ENCODE measurements at places on chromosomes 2 and 18.
A peak's percentile ranks its signal among the peaks of the same experiment; 100 is the strongest.

DNA sequence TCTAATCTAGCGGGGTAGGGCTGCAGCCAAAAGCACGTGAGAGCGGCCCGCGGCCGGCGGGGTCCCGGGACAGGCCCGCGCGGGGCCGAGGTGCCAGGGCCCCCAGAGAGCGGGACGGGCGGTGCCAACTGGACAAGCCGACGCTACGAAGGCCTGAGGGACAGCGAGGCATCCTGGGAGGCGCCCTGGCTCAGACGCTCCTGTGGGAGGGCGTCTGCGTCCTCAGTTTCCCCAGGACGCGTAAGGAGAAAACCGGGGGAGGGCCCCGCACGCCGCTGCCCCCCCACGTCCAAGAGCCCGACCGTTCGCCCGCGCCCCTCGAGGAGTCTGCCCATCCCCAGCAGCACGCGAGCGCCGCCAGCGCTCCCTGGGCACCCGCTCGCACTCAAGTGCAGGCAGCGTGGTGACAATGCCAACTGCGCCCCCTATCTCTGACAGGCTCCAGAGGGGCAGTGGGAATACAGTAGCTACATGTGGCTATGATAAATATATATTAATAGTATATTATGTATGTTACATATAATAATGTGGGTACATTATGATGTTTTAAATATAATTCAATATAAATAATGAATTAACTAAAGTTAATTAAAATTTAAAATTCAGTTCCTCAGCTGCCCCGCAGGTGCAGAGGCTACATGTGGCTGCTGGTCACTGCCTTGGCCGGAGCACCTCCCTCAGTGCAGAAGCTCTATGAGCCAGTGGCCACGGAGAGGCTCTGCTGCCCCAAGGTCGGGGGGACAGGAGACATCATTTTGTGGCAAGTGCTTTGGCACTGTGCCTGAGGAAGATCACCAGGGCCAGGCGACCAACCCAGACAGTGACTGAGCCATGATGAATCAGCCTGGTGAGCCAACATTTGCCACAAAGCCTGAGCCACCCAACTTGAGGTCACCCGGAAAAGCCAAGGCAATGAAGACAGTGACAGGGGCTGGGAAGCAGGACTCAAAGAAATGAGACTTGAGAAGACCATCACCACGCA is 5.5 kb upstream of the SFT2D3 start:
- peak; percentile 63 for DNase-seq

DNA sequence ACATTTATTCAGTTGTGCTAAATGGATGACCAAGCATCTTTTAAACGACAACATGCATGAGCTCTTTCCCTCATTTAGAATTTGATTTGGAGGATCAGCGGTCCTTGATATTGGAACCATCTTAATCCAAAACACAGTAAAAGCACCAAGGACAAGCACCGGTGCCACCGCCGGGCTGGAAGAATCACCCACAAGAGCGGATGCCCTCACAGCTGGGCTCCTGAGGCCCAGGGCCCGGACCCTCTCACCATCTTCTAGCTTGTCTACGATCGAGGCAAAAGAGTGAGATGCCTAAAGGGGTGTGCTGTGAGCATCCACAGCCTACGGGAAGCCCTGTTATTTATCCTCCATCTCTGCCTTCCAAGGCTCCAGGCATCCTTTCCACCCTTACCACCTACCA is 129.5 kb downstream of the ZNF516 start:
- DNase-seq, result no peak

GRCh38 chr2:29527947-29528346 is 393.4 kb downstream of the ALK start:
- DNase-seq, result no peak

GRCh38 chr2:24986372-24986771 is 14.6 kb upstream of the DNAJC27 start:
- no peak for DNase-seq

- no peak for DNase-seq
These were observed 140.8 kb downstream of the DDX1 start for GRCh38 chr2:15732341-15733077.

DNA sequence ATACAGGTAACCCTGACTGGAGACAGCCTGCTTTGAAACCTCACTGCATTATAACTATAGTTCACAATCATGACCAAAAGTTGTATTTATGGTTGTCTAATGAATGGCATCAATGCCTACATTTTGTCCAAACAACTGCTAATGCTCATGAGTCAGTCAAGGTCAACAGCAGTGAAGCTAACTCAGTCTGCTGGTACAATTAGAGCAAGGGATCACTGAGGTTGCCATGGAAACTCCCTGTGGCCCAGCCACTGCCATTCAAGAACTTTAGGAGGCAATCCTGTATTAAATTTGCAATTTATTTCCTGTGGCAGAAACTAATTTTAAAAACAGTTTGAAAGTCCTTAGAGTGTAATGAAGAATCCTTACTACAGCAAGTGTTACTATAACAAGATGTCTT is 185.1 kb upstream of the SMAD7 start:
- peak; percentile 69 for DNase-seq

GRCh38 chr2:108377815-108378630 is at the start of gene SULT1C4:
SULT1C4 (plus strand) TSS chr2:108377954; CDS start chr2:108378338, 384 bp downstream.
- DNase-seq, result no peak

- DNase-seq, result no peak
These were observed 333.2 kb downstream of the SOX11 start for GRCh38 chr2:6025391-6025790.

- DNase-seq, result no peak
These were observed 124.2 kb downstream of the LPIN1 start for GRCh38 chr2:11870584-11870983.

GRCh38 chr18:55768255-55768654 is 180.3 kb upstream of the TCF4 start:
- peak; percentile 68 for DNase-seq

- no peak for DNase-seq
These were observed 34.2 kb downstream of the TMEM131 start for GRCh38 chr2:97961534-97961933.

DNA sequence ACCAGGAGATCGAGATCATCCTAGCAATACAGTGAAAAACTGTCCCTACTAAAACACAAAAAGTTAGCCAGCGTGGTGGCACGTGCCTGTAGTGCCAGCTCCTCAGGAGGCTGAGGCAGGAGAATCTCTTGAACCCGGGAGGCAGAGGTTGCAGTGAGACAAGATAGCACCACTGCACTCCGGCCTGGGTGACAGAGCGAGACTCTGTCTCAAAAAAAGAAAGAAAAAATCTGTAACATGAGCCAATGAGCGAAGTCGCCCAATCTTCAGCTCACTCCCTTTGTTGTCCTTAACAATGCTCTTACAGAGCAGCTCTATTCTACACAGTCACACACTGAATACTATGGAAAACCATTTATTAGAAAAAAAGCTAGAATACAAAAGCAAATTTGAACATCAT is 22.0 kb downstream of the FAM98A start:
- DNase-seq, result no peak

DNA sequence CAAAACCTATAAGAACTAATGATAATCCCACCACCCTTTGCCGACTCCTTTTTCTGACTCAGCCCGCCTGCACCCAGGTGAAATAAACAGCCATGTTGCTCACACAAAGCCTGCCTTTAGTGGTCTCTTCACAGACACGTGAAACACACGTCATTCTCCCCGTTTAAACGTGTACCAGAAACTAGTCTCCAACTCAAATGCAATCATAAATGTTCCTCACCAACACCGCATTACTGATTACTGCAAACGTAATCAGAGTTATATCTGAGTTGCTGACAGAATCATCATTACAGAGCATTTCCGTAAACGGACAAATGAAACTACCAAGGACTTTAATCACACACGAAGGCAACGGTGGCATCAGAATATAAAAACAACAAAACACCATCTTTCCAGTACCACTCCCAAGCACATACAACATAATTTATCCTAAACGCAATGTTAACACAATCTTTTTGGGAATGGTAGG is 1.9 kb downstream of the CLK1 start:
- peak; percentile 67 for DNase-seq

DNA sequence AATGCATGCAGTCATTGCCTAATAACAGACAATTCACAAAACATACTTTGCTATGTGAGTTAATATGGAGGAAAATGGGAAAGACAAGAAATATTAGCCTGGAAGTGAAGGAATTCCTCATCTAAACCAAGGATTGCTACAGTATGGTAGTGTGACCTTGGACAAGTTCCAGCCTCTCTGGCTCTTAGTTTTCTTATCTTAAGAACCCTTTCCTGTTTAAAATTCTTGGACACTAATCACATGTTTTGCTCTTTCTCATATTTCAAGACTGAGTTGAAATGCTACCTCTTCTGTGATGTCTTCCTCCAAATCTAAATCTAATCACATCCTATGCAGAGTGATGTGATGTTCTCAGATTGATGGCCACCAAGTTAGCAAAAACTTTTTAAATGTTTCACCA is 20.8 kb upstream of the ADAM23 start:
- DNase-seq, result peak; percentile 43

- DNase-seq, result peak; percentile 94
These were observed 321.7 kb upstream of the REV1 start for GRCh38 chr2:99811544-99811943.

- no peak for DNase-seq
These were observed 339.7 kb downstream of the RPRM start for GRCh38 chr2:153138651-153139375.

GRCh38 chr18:23200756-23201155 is 65.5 kb downstream of the CABLES1 start:
- no peak for DNase-seq

GRCh38 chr18:44039826-44040225 is 640.9 kb upstream of the SETBP1 start:
- no peak for DNase-seq

DNA sequence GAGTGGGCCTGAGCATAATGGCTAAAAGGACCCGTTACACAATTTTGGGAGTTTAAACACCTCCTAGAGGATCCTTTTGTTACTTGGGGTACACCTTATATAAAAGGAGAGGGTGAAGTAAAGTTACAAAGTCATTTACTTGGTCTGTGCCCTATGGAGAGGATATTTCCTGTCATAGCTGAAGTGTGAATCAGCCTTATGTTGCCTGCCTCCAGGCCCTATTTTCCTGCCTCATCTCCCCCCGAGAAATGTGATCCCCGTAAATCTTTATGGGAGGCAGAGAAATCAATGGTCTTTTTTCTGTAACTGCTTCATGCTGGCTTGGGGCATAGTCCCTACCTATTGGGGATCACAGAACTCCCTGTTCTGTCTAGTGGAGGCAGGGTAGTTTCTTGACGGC is 906.6 kb downstream of the DSC3 start:
- DNase-seq, result peak; percentile 4

DNA sequence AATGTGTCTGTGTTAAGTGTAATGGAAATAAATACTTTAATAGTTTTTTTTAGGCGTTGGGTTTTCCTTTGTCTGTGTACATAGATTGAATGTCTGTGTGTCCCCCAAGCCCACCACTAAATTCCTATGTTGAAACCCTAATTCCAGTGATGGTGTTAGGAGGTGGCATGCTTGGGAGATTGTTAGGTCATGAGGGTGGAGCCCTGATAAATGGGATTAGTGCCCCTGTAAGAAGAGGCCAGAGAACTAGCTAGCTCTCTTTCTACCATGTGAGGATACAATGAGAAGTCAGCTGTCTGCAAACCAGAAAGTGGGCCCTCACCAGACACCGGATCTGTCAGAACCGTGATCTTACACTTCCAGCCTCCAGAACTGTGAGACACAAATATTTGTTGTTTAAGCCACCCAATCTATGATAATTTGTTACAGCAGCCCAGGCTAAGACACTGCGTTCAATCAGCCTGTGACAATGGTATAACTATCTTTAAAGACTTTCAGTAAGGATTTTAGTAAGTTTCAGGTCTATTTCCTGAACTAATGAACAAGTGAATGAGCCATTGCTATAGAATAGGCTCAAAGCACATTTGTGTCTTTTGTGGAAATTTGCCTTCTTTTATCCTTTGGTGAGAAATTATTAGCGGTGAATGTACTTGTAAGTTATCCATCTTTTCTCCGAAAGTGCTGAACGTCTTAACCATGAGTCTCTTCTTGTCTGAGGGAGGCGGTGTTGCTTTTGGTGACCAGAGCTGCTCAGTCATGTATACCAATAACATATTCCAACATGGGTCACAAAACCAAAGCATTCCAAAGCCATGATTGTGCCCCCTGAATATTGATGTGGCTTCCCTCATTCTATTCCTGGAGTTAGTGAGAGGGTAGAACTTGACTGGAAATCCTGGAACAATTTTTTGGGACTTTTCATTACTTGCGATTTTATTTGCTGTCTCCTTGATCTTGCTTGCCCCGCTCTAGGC is 29.6 kb upstream of the IL1R1 start:
- DNase-seq, result peak; percentile 84

- no peak for DNase-seq
These were observed 76.9 kb upstream of the RIT2 start for GRCh38 chr18:43192408-43192807.

DNA sequence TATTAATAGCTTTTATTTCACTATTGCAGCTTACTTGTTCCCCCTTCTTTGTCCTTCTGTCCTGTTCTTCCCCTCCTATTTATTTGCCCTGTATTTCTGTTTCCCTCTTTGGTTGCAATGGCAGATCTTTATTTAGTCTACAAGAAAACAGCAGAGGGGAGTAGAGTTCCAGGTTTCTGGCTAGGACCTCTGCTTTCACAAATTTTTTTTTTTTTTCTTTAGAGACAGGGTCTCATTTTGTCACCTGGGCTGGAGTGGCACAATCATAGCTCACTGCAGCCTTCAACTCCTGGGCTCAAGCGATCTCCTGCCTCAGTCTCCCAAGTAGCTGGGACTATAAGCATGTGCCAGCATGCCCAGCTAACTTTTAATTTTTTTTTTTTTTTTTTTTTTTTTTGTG is 188.1 kb upstream of the SPRED2 start:
- no peak for DNase-seq

DNA sequence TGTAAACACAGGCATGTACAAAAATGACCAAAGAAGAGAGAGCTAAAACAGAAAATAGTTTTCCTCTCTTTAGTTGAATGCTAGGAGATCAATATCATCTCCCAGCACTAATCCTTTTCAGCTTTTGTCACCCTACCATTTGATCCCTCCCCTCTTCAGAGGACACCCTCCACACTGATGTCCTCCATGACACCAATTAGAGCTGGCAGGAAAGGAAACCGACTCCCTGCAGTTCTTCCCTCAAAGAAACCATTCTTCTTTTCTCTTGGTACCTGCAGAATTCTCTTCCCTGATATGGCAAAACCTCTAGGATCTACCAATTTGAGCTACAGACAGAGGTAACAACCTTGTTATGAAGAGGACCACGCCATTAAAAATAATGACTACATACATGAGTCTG is 5.3 kb downstream of the EPB41L3 start:
- no peak for DNase-seq

- DNase-seq, result peak; percentile 59
These were observed at the start of gene CLIP4 for GRCh38 chr2:29114946-29115609. CLIP4 (plus strand) TSS chr2:29115415; CDS start chr2:29121389, 5,974 bp downstream.

- no peak for DNase-seq
These were observed 13.0 kb downstream of the ACTR2 start for GRCh38 chr2:65240657-65241056.
